ENCODE measurements at places on chromosomes 3 and 15.

GRCh38 chr3:34582055-34582454, 783.6 kb downstream of the PDCD6IP start:
- DNase-seq, result peak; percentile 22

DNA sequence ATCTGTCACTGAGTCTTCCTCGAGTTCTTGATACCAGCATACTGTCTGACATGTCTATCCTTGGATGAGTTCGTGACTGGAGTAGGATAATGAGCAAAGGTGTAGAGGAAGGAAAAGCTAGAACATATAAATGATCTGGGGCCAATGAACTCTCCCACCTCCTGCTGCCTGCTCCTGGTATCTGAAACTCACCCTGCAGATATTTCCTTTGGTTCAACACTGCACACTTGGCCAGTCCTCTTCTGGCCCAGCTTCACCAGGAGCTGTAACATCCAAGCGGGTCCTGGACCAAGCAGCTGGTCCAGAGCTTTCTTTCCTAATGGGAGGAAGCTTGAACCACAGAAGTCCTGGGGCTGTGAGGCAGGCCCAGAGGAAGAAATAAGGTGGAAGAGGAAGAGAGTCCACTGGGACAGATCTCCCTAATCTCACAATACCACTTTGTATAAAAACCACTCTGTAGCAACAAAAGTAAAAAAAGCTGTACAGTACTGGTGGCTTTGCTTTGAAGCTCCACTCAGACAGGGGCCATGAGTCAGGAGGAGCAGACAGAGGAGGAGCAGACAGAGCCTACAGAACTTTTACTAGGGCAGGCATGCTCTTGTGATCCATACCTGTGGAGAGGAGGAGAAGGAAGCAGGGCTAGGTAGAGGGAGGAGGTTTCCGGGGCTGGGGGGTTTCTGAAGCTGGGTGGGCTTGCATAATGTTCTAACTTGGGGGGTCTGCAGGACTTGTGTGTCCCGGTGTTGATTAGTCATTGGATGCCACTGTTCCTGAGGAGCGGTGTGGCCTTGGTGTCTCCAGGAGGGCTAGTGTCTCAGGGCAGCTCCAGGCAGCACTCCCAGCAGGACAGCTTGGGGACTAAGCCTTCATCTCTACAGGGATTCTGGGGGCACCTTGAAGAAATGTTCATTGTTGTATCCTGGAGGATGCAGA, 166.9 kb downstream of the ABHD5 start:
- DNase-seq, result no peak

GRCh38 chr3:133843634-133844033, 38.0 kb downstream of the SRPRB start:
- no peak for DNase-seq

DNA sequence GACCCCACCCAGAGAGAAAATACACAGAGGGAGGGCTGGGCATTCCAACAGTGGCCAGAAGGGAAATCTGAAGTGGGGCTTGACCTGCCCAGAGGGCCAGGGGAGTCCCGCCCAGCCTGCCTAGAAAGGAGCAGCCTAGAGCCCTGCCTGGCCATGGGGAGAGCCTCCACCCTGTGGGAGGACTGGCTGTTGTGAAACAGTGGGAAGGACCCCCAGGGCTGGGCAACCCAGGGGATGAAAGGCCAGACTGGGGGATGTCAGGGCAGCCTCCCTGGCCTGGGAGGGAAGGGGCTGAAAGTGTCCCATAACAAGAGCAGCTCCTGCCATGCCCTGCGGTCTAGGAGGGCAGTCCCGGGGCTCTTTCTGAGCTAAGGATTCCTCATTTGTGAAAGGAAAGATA, 69.0 kb downstream of the SLC12A8 start:
- no peak for DNase-seq

- DNase-seq, result no peak
Measured at GRCh38 chr3:39671116-39671515, 138.3 kb upstream of the MYRIP start.

DNA sequence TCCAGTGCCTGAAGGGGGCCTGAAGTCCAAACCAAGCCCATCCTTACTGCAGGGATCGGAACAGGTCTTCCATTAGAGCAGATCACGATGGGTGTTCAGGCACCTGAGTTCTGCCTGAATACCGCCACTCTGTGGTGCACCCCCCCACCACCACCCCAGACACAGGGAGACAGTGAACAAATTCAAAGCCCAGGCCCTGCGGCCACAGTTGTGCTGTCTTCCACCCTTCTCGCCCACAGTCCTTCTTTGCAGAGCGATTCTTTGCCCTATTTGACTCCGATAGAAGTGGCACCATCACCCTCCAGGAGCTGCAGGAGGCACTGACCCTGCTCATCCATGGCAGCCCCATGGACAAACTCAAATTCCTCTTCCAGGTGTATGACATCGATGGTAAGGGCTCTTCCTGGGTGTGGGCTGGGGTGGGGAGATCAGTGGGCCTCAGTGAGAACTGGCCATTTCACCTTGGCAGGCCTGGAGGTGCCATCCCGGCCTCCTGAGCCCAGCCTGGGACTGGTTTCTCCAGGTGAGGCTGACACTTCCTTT, 13.6 kb downstream of the NOX5 start:
- no peak for DNase-seq

GRCh38 chr3:186785495-186786018, 2.2 kb downstream of the EIF4A2 start:
- no peak for DNase-seq

DNA sequence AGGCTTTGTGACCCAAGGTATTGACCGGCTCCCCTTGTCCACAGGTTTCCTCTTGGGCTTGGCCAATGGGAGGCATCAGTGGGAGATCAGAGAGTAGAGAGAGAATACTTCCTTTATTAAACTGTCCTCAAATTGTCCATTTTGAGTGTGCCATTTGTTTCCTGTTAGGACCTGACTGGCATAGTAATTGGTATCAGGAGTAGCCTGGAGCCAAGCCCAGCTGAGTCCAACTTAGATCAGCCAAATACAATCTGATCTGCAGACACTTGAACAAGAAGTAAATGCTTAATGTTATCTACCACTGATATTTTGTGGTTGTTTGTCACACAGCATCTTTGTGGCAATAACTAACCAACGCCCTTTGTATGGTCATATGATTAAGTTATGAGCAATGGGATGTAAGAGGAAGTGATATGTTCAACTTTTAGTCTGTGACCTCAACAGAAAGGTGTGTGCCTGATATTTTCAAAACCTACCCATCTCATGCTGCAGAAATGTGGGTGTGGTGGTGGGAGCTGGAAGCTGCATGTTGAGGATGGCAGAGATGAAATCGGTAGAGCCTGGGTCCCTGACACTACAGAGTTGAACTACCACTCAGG, 13.3 kb downstream of the MYD88 start:
- DNase-seq, result no peak

- no peak for DNase-seq
Measured at GRCh38 chr3:94092086-94092485, 29.2 kb downstream of the NSUN3 start.

DNA sequence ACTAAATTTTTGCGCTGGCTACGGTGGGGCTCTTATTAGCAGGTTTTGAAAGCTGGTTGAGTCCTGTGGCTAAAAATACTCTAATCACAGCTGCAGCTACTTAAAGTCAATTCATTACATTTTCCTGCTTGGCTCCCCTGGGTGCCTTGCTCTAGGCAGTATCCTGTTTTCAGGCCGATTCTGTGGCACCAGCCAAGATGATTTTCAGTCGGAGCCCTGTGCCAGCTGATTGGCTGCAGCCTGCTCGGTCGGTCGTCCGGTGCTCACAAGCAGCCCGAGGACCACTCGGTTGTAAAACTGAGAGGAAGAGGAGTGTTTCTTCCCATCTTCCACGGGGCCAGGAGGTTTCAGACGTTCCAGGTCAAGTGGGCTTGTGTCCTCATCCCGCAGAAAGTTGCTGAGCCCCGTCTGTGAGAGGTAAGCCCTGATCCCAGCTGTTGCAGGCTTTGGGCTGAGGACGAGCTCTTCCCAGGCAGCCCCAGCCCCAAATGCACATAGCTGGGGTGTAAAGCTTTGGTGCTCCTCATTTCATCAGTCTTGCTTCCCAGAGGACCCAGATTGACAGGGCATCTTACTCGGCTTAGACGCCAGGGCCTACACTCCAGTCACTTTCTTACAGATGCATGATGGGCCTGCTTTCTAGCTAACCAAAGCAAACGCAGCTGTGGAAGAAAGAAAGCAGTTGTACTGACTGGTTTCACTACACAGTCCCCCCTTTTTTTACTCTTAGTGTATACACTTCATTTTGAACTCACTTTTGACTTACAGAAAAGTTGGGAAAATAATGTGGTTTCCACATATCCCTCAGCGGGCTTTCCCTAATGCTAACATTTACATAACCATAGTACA, 15.9 kb downstream of the LYSMD4 start:
- DNase-seq, result no peak

DNA sequence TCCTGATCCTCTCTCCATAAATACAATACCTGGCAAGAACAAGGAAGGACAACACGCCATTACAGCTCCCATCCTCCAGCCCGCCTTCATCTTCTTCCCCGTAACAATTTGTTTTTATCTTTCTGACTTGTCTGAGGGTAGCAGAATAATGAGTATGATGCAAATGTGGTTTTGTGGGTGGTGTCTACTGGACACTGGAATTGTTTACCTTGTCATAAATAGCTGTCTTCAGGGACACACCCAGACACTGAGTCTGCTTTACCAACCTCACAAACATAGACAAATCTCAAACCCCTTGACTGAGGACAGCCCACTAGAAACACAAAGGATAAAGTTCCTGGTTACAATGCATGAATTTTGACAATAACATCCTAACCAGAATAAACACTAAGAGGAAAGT, 13.4 kb downstream of the WDR72 start:
- peak; percentile 83 for DNase-seq

DNA sequence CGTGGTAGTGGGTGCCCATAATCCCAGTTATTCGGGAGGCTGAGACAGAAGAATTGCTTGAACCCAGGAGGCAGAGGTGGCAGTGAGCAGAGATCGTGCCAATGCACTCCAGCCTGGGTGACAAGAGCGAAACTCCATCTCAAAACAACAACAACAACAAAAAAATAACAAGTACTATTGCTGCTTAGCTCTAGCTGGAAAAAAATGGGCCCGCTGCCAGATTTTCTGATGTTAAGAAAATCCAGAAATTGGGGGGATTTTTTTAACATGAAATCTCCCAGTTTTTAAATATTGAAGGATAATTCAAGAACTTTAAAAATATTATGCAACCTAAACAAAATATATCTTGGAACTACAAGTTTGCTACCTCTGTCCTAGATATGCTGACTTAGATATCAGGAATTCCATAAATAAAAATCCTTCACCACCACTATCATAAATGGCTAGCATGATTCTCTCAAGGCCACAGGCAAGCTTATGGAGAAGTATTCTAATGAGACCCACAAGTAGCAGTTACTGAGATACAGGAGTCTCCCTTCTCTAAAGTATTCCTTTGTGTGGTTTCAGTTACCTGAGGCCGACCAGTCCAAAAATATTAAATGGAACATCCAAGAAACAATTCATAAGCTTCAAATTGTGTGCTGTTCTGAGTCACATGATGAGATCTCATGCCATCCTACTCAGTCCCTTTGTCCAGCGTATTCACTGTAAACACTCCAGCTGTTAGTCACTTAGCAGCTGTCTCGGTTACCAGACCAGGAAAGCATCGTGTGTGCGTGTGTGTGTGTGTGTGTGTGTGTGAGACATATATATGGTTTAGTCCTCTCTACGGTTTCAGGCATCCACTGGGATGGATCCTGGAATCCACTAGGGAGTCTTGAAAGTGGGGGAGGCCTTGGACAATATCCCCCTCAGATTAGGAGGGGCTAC, 277.2 kb downstream of the TBL1XR1 start:
- no peak for DNase-seq

GRCh38 chr3:170809007-170809974, 60.7 kb downstream of the RPL22L1 start:
- peak; percentile 73 for DNase-seq

GRCh38 chr3:126208606-126209256, 28.3 kb upstream of the ALDH1L1 start:
- DNase-seq, result no peak

GRCh38 chr15:43880406-43881194, 53.8 kb downstream of the WDR76 start:
- no peak for DNase-seq

DNA sequence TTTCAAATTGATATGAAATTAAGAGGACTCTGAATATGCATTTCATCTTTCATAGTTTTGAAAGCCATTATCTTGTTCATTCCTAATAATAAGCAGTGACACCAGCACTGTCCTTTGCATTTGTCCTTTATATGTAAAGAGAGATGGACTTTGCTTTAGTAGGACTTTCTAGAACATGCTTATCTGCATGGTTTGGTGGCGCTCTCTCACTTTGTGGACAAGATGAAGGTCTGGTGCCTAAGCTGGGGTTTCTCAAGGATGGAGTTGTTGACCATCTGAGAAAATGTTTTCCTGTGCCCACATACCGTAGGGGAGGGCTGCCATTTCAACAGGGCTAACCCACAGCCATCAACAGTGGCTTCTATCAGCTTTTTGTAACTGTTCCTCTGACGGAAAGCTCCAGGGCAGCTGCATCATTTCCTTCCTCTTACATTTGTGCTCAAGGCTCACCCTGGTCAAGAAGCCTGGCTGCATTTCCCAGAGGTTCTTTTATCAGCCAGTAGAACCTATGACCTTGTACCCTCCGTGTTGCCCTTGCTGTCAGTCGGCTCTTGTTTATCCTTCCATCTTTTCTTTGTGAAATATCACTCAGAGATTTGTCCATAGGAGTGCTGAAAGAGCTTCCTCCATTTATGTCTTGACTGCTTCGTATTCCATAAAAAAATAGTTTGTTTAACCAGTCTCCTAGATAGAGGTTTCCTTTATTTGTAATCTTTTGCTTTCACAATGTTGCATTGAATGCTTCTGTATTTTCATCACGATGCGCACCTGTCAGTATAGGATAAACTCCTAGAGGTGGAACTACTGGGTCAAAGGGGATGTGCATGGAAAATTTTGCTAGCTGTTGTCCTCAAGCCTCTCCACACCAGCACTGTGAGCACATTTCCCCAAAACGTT, 44.6 kb downstream of the ABHD2 start:
- peak; percentile 70 for DNase-seq

GRCh38 chr15:77689821-77690220, 57.1 kb upstream of the LINGO1 start:
- no peak for DNase-seq

- no peak for DNase-seq
Measured at GRCh38 chr3:88137836-88138235, 11.9 kb upstream of the C3orf38 start.

GRCh38 chr3:108106031-108106430, 15.2 kb upstream of the CD47 start:
- no peak for DNase-seq

DNA sequence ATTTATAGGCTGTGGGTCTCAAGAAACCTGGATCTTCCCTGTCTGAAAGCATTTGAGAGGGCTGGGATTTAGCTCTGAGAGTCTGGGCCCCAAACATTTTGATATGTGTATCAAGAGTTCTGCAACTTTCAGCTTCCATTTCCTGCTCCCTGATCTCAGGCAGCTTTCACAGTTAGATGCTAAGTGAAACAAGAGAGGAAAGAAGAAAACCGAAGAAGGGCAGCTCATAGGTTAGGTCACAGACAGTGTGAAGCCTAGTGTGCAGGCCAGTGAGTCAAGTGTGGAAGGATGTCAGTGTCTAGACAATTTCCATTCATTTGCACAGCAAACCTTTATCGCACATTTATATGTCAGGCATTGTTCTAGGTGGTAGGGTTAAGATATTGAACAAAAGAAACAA, 173.6 kb upstream of the PROK2 start:
- no peak for DNase-seq

Measured in NCI-H526 (cell line).